ENCODE measurements at places on chromosomes 3 and 15. TPM values are rescaled to one million over a fixed set of nuclear protein-coding genes. Genes with fewer than 3 reads are reported as not detected.

SLC12A1 gene
- not detected for total RNA-seq

HOMER2 gene
- total RNA-seq: 11.0 TPM

GOLGA8S gene
- under 0.01 TPM for total RNA-seq

ST8SIA2 gene
- under 0.01 TPM for total RNA-seq

SMAD6 gene
- total RNA-seq: 11.0 TPM

C3orf85 gene
- total RNA-seq: not detected

CACNA2D2 gene
- total RNA-seq: under 0.01 TPM

ISLR gene
- total RNA-seq: 39.7 TPM

CEMIP gene
- 14.6 TPM for total RNA-seq

NAA80 gene
- 3.4 TPM for total RNA-seq

NR1I2 gene
- total RNA-seq: not detected

PROK2 gene
- total RNA-seq: not detected

PLA2G4E gene
- not detected for total RNA-seq

GP9 gene
- not detected for total RNA-seq

GRAMD1C gene
- total RNA-seq: 7.6 TPM

CFAP20DC gene
- 2.9 TPM for total RNA-seq

TMEM212 gene
- not detected for total RNA-seq

NT5DC2 gene
- 52.5 TPM for total RNA-seq

CCDC13 gene
- 0.33 TPM for total RNA-seq

MORC1 gene
- total RNA-seq: not detected

NRG4 gene
- total RNA-seq: not detected

BHLHE40 gene
- total RNA-seq: 15.9 TPM

CFAP44 gene
- 2.1 TPM for total RNA-seq

Data from uterine smooth muscle cell (primary cell).